ENCODE measurements at places on chromosomes 3 and 15. TPM values are rescaled to one million over a fixed set of nuclear protein-coding genes. Genes with fewer than 3 reads are reported as not detected.
A peak's percentile ranks its signal among the peaks of the same experiment; 100 is the strongest.

The MME gene
- 1.4 TPM for total RNA-seq

The GOLGA6L4 gene
- 10.4 TPM for total RNA-seq

The GOLGA8G gene
- not detected for total RNA-seq

The MEF2A gene
- total RNA-seq, result 66.4 TPM

The CHRM5 gene
- not detected for total RNA-seq

The GNAI2 gene
- total RNA-seq, result 114 TPM

The CPEB1 gene
- total RNA-seq, result 8.5 TPM

The CLEC3B gene
- 6.8 TPM for total RNA-seq

The ATG3 gene
- 50.2 TPM for total RNA-seq

The IL5RA gene
- not detected for total RNA-seq

The GOLGA6A gene
- total RNA-seq, result 0.48 TPM

DNA sequence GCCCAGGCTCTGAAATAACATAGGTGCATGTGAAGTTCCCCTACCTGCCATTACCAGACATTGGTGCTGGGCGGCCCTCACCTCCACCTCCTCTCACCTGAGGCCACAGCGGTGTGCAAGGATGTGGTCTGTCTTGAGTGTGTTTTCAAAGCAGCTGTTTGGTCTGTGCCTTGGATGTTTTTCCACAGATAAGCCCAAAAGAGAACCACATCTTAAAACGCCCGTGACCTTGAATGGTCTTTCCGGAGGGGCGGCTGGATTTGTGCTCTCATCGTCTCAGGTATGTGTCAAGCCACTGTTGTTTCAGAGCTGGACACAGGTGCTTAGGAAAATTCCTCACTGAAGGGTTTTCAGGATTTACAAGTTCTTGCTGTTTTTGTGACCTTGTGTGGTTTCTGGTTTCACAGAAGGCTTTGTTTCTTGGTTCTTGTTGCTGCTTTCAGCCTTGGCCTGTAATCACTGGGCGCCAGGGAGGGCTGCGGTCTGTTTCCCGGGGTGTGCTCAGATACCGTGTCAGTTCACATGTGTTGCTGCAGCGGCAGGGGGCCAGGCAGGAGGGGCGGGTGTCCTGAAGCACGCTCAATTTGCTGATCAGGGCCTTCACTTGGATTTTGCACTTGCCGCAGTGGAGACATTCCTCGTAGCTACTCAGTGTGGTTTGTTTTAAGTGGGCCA, 128.4 kb downstream of the IGF1R start:
- no peaks in the 10 kb centered on the region for H3K36me3 ChIP-seq
- H3K27me3 ChIP-seq, result no peaks in the 10 kb centered on the region
- peak overlapping the region; percentile 39 for H3K27ac ChIP-seq
- H3K4me1 ChIP-seq, result peaks cover 13% of the 10 kb centered on the region

DNA sequence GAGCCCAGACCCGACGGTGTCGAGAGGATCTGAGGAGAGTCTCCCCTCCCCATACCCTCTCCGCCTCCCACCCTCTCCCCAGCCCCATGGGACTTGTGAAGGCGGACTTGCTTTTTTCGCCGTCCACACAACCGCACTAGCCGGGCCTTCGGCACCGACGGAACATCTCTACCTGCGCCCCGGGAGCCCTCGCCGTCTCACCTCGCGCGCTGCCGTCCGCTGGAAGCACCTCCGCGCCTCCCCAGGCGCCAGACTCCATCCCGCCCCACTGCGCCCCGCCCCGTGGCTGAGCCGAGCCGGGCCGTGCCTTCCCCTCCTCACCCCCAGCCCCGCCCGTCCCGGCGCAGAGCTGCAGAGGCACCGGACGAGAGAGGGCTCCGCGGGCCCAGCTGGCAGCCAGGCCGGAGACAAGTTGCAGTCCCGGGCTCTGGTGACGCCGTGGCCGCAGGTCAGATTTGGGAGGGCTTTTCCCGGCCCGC, at the start of the genes DUOX1 and DUOXA1:
DUOX1 (plus strand) TSS at position 344 of the 479 bp plus-strand sequence. CDS start 1,973 bp downstream, outside the sequence.
DUOXA1 (minus strand) TSS at position 229 of the 479 bp plus-strand sequence. CDS start 6,865 bp downstream, outside the sequence.
- no peak for DNase-seq
- H3K4me3 ChIP-seq, result peak within 1 kb of the TSS; percentile 0
- H3K27me3 ChIP-seq, result no peaks in the 10 kb centered on the region
- H3K27ac ChIP-seq, result no peak within 1 kb of the TSS
- H3K36me3 ChIP-seq, result no peaks in the 10 kb centered on the region

DNA sequence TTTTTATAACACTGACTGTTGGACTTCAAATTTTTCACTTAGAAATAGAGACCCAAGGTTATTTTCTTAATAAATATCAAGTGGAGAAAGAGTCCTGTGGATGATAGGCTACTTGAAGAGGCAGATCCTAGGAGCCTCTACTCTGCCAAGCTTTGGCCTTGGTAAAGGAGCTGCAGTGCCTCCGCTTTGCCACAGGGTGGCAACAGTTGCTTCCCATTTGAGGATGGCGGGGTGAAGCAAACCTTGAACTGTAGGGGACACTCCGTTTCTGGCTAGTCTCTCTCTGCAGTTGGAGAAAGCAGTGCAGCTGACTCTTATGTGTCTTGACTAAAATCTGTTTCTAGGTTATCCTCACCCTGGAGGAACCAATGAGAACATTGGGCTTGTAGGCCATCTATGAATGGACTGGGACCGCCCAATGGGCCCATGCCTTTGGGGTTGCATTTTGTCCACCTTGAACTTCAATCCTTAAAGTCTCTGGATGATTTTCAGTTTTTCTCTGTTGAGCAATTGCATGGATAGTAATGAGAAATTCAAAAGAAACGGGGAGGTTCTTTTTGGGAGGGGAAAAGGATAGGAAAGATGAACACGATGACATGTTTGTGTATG, 9.8 kb downstream of the SCG5 start:
- no peaks in the 10 kb centered on the region for H3K36me3 ChIP-seq
- no peak overlapping the region for H3K4me3 ChIP-seq
- no peaks in the 10 kb centered on the region for H3K27me3 ChIP-seq
- DNase-seq, result no peak

DNA sequence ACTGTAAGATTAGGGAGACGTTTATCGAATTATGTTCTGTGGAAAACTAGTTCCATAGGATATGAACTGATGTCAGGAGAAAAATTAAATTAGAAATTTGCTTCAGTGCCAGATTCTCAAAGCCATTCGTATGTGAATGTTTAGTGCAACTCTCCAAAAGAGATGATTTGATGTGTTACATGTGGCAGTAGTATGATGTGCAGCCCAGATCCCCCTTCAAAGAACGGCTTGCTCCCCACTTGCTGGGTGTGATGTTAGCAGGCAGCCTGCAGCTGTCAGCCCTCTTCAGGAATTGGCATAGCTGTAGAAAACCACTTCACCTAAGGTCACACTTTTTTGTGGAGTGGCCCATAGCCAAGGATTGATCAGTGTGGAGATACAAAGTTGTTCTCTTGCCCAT, 127.0 kb upstream of the CCDC54 start:
- no peaks in the 10 kb centered on the region for H3K4me1 ChIP-seq
- DNase-seq, result no peak
- H3K27ac ChIP-seq, result no peak overlapping the region
- H3K36me3 ChIP-seq, result no peaks in the 10 kb centered on the region
- H3K4me3 ChIP-seq, result no peak overlapping the region
- H3K27me3 ChIP-seq, result no peaks in the 10 kb centered on the region

DNA sequence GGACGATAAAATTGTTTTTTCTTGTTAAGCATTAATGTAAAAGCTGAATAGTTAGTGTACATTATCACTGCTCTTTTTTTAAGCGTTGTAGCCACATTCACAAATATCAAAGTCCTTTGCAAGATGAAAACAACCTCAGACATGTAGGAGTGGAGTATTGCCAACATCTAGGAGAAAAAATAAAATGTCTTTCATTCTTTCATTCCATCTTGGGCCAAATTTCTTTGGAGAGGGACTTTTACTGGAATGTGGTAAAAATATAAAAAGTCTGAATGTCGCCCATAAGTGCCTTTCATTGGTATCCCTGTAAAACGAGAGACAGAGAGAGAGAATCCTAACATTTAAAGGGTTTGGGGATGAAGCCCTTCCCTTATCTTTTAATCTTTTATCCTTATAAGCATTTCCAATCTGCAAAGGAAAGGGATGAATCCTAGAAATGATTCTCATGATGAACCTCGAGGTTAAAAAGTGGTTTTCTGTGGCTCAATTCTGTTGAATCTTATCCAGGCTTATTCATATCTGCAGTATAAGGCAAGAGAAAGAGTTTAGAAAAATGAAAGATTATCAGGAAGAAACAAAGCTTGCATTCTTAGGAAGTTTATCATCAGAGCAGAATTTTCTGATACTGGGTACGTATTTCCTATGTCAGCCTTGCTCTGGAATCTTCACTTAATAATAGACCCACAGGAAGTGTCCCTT, 1031.7 kb downstream of the MCTP2 start:
- H3K36me3 ChIP-seq, result no peaks in the 10 kb centered on the region
- no peaks in the 10 kb centered on the region for H3K27me3 ChIP-seq
- no peak overlapping the region for H3K4me3 ChIP-seq

- H3K4me3 ChIP-seq, result no peak overlapping the region
- H3K36me3 ChIP-seq, result no peaks in the 10 kb centered on the region
- H3K4me1 ChIP-seq, result no peaks in the 10 kb centered on the region
Measured at GRCh38 chr15:57272771-57273357, 103.4 kb upstream of the CGNL1 start.

GRCh38 chr15:57236561-57237300, 139.6 kb upstream of the CGNL1 start:
- DNase-seq, result no peak
- no peak overlapping the region for H3K4me3 ChIP-seq
- no peaks in the 10 kb centered on the region for H3K36me3 ChIP-seq
- no peaks in the 10 kb centered on the region for H3K4me1 ChIP-seq
- H3K27me3 ChIP-seq, result no peaks in the 10 kb centered on the region

- peaks cover 4% of the 10 kb centered on the region for H3K4me1 ChIP-seq
- no peaks in the 10 kb centered on the region for H3K27me3 ChIP-seq
- H3K27ac ChIP-seq, result peak overlapping the region; percentile 2
- no peak for DNase-seq
- no peak overlapping the region for H3K4me3 ChIP-seq
Measured at GRCh38 chr3:58198362-58198761, 12.4 kb downstream of the DNASE1L3 start.

DNA sequence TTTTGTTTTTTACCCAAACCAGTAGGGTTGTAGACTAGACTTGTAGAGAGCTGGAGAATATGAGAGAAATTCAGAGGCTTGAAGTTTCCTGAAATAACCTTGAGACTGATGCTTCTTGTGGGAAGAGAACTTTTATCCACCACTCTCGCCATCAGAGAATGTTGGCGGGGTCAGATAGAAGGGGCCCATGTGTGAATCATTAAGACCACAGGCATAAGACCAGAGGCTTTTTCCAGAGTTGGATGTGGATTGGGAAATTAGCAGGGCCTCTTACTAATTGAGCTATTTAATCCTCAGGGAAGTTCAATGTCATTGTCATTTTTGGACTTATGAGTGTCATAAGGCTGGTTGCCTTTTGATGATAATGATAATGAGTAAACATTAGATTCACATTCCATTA, 246.9 kb upstream of the THRB start:
- no peak for DNase-seq
- H3K4me3 ChIP-seq, result no peak overlapping the region
- H3K36me3 ChIP-seq, result no peaks in the 10 kb centered on the region
- H3K27me3 ChIP-seq, result no peaks in the 10 kb centered on the region

- H3K27ac ChIP-seq, result no peak overlapping the region
- no peaks in the 10 kb centered on the region for H3K4me1 ChIP-seq
- H3K27me3 ChIP-seq, result no peaks in the 10 kb centered on the region
- H3K4me3 ChIP-seq, result no peak overlapping the region
Measured at GRCh38 chr15:89964232-89964954, 36.7 kb upstream of the ZNF710 start.

- DNase-seq, result no peak
- peaks cover 9% of the 10 kb centered on the region for H3K4me1 ChIP-seq
- peak overlapping the region; percentile 100 for H3K4me3 ChIP-seq
- no peaks in the 10 kb centered on the region for H3K36me3 ChIP-seq
- H3K27me3 ChIP-seq, result no peaks in the 10 kb centered on the region
Measured at GRCh38 chr3:129184396-129184657, 631 bp upstream of the CNBP start.

DNA sequence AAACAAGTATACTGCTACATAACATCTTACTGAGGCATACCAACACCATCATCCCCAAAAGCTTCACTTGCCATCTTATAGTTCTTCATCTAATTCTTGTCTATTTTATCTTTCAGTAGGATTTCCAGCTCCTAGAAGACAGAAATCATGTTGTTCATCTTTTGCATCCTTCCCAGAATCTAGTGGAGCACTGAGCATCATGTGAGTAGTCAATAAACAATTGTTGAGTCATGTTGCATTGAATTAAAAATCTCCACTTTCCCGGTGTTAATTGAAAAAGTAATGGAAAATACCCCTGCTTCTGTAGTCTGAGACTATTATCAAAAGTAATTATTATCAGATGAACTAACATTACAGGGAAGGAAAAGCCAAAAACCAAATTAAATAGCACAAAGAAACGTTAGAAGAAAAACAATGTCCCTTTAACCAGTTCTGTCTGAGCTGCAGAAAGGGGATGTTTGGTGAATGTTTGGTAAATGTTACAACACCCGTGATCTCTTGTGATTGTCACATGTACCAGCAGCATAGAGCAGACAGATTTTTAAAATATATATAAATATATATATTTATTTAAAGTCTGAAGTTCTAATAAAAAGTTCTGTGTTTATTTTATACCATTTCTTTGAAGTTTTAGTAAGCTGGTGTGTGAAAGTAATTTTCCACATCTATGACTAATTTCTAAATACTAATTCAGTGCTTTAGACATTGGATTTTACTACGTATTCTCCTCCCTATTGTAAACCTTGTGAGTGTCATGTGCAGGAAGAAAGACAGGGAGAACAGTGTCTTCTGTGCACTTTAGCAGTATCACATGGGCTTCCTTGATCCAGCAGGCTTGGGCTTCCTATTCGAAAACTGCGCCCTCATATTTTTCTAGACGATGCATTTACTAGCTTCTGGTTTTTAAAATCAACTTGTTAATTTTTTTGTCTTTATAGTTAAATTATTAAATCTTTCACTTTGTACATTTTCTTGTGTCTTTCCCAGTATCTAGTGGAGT, 85.6 kb downstream of the RAP2B start:
- no peaks in the 10 kb centered on the region for H3K27me3 ChIP-seq
- H3K27ac ChIP-seq, result no peak overlapping the region
- no peaks in the 10 kb centered on the region for H3K36me3 ChIP-seq
- no peak overlapping the region for H3K4me3 ChIP-seq
- no peaks in the 10 kb centered on the region for H3K4me1 ChIP-seq

- H3K27ac ChIP-seq, result no peak overlapping the region
- no peaks in the 10 kb centered on the region for H3K4me1 ChIP-seq
- no peaks in the 10 kb centered on the region for H3K36me3 ChIP-seq
- DNase-seq, result no peak
- no peak overlapping the region for H3K4me3 ChIP-seq
- H3K27me3 ChIP-seq, result no peaks in the 10 kb centered on the region
Measured at GRCh38 chr3:173770011-173770410, 372.5 kb downstream of the NLGN1 start.

DNA sequence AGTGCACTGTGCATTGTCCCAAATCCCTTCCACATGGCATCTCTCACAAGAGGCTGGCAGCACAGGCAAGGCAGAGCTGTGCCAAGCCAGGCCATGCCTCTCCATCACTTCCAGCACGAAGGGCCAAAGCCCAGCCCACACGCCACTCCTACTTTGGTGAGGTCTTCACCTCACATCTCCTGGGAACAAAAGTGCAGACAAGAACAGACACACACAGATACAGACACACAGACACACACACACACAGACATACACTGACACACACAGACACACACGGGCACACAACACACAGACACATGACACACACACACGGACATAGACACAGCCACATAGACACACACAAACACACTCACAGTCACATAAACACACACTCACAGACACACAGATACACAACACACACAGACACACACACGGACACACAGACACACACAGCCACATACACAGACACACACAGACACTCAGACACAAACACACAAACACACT, 233.3 kb downstream of the UACA start:
- DNase-seq, result no peak
- H3K27me3 ChIP-seq, result no peaks in the 10 kb centered on the region
- no peak overlapping the region for H3K27ac ChIP-seq
- no peak overlapping the region for H3K4me3 ChIP-seq
- H3K36me3 ChIP-seq, result no peaks in the 10 kb centered on the region
